ENCODE measurements at places on chromosomes 12 and 14.

DNA sequence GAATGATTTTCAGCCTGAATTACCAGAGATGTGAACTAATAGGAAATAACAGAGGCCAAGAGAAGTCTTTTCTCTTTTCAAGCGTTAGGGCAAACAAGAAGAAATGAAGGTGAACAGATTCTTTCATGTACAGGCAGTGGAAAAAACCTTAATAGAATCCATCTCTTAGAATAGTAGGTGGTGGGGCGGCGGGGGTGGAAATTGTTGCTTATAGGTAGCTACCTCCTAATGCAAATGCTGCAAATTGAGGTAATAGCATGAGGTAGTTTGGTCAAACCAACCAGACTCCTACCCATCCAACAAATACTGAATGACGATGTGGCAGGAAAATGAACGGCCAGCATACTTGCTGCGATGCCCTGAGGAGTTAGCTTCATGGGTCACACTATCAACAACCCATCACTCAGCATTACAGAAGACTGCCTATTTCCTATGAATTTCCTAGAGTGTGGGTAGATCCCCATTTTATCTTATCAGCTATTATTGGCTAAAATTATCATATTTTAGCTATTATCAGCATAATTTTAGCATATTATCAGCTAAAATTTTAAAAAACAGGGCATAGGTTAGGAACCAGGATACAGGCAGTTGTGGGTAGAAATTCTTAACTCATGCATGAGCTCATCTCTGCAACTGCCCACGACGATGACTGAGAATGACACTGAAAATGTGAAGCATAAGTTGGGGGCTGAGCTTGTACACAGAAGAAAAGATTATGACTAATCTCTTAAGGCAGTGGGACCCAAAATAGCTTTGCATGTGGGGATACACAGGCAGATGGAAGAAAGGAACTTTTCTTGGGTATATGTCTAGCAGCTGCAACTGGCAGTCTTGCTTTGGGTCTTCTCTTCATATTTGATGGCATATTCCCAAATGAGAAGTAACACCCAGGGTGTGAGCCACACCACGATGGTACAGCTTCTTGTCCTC is 68.7 kb downstream of the NIN start:
- DNase-seq = no peak

- no peak for DNase-seq
Observed at GRCh38 chr12:113420996-113421595, 1.1 kb upstream of the SDSL start.

DNA sequence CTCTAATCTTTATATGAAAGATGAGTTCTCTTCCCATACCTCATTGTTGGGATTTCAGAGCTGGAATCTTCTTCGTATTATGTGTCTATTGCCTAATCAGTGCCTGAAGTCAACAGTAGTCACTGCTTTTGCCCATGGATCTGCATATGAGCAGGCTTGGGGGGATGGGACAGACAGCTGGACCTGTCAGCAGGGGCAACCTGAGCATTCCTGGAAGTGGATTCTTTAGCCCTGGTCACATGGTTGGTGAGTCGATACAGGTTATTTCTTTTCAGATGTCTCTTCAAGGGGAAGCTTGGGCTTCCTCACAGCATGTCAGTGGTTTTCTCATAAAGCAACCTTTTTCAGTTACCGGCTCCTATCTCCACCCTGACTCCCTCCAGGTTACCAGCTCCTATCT is 97.3 kb upstream of the RBM19 start:
- DNase-seq = no peak

GRCh38 chr12:91603060-91603459 is 420.4 kb upstream of the DCN start:
- DNase-seq = no peak

DNA sequence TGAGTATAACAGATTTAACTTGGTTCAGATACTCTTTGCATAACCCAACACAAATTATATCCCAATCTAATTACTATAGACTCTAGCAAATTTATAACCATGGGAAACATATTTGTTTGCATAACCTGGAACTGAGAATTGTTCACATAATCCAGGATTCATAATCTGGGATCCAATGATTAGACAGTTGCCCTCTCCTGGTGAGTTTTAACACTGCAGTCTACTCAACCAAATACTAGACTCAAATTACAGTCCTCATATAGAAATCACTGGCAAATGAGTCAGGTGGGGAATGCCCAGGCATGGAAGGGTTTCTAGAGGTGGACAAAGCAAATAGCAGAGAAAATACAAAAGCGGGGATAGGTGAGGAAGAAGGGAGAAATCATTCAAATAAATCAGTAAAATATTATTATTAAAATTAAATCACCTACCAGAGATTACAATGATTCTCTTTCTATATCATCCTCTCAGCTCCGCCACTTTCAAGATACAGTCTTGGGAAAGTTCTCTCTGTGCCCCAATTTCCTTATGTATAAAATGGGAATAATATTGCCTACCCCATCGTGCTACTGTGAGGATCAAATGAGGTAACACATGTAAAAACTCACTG is 9.4 kb downstream of the GCH1 start:
- DNase-seq = peak; percentile 66

DNA sequence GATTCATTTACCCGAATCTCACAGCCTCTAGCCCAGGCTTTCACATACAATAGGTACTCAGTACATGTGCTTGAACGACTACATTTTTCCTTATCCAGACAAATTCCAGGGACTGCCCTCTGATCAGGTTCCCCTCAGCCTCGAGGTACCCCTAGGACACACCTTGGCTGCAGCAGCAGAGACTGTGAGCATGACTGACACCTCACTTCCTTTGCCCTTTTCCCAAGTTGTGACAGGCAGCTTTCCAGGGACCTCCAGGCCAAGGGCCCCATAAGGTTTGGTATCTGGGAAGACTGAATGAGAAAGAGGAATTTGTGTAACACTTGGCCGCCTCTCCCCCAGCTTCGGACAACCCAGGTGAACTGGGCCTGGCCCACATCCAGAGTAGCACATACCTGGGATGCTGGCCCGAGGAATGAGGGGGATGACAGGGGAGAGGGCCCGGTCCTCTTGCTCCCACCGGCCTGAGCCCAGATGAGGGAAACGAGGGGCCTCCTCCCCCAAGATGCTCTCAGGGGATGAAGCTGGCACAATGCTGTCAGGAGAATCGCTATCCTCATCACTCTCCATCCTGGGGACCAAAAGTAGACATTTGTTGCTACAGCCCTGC is 10.2 kb upstream of the PRKAG1 start:
- DNase-seq = no peak

GRCh38 chr12:100857418-100857817 is 62.8 kb downstream of the ANO4 start:
- DNase-seq = no peak

- no peak for DNase-seq
Observed at GRCh38 chr12:100460702-100461101, 13.0 kb upstream of the NR1H4 start.

- no peak for DNase-seq
Observed at GRCh38 chr12:114265036-114265435, 140.9 kb downstream of the TBX5 start.

DNA sequence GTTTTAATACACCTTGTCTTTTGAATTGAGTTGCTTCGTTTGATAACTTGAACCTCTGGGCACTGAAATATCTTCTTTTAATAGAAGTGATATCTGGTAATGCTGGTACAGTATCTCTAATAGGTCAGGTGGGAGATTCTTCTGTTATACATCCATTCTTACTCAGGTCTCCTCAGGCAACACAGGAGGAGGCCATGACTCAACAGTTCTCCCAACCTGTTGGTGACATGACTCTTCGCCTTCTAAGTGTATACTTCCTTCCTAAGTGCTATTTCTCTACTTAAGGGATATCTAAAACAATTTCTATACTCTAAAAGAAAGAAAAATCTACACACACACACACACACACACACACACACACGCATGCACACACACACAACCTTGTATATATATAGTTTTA is 509.1 kb downstream of the PCNX1 start:
- DNase-seq = no peak

DNA sequence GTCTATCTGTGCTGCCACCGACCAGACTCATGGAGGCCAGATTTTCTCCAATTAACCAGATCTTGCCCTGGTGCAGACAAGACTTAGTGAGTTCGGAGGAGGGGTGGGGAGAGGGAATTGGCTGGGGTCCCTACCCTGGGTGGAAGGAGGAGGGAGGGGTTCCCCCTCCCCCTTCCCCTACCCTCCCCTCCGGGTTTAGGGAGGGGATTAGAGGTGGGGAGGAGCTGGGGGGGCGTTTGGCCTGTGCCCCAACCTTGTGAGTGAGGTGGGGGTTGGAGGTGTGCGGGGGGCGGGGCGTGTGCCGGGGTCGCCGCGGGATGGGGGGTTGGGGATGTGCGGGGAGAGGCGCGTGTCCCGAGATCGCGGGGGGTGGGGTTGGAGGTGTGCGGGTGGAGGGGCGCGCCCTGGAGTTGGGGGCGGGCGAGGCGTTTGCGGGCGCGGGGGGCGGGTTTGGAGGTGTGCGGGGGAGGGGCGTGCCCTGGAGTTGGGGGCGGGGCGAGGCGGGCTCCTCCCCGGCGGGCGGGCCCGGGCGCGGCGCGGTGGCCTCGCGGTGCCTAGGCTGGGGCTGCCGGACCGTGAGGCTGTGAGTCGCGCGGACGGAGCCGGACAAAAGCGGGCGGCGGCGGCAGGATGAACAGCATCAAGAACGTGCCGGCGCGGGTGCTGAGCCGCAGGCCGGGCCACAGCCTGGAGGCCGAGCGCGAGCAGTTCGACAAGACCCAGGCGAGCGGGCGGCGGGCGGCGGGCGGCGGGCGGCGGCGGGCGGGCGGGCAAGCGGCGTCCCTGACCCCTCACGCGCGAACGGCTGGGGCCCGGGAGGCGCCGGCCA is at the start of gene HIP1R:
TSS of gene HIP1R (plus strand) at position 537 of the 829 bp plus-strand sequence. CDS start at position 631, 94 bp downstream.
- peak; percentile 38 for DNase-seq

DNA sequence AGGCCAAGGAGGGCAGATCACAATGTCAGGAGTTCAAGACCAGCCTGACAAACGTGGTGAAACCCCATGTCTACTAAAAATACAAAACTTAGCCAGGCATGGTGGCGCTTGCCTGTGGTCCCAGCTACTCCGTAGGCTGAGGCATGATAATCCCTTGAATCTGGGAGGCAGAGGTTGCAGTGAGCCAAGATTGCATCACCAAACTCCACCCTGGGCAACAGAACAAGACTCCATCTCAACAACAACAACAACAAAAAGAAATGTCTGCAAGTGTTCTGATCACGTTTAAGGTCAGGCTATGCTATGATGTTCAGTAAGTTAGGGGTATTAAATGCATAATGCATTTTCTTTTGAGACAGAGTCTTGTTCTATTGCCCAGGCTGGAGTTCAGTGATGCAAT is 6.7 kb upstream of the PLD4 start:
- no peak for DNase-seq

DNA sequence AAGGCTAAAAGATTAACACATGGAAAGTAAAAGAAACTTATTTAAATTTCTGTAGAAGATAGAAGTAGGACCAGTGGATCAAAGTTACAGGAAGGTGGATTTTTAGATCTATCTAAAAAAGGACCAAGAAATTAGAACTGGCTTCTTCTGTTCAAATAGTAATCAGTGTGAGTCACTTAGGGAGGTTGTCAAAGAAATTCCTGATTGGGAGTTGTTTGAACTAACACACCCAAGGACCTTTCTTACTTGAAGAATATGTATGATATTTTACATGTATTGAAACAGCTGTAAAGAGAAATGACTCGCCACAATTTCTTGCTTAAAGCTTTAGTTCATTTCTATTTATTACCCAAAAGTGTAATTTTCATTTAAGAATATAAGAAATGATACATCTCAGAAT is 256.9 kb downstream of the RAD51B start:
- DNase-seq = no peak

- DNase-seq = no peak
Observed at GRCh38 chr12:65761301-65761700, 63.0 kb upstream of the HMGA2 start.

- no peak for DNase-seq
Observed at GRCh38 chr12:109273354-109273753, 35.7 kb downstream of the FOXN4 start.
